Stimulated activated CD8-positive, alpha-beta memory T cell treated with anti-CD3 and anti-CD28 coated beads, Interleukin-7, amount 100 ng/mL, for 1 hour (primary cell): ENCODE measurements at places on chromosomes 16 and 17.

GRCh38 chr16:66144641-66145040 lies 221.8 kb upstream of the CDH5 start:
- DNase-seq: no peak

DNA sequence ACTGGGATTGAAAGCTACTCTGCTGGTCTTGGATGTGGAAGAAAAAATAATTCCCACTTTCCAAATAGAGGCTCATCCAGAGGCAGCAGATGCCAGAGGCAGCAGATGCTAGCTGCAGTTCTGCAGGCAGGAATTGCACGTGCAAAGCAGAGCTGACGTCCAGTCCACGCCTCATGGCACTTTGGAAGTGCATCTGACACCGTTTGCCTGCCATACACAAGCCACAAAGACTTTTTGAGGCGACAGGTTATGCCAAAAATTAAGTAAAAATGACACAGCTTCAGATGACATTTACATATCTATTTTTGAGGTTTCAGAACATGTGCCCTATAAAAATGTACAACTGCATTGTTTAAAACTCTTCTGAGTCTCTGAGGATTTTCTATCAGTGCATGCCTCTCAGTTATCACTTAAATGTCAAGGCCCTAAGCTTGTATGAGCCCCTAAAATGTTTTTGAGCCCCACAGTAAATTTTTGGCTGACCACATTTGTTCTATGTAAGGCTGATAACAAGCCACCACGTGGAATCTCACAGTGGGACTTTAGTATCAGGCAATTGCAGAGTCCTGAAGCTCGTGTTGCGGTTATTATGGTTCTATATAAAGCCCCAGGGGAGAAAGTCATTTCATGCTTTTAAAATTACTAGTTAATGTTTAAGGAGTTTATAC lies 239.2 kb downstream of the PRKCA start:
- DNase-seq: no peak

DNA sequence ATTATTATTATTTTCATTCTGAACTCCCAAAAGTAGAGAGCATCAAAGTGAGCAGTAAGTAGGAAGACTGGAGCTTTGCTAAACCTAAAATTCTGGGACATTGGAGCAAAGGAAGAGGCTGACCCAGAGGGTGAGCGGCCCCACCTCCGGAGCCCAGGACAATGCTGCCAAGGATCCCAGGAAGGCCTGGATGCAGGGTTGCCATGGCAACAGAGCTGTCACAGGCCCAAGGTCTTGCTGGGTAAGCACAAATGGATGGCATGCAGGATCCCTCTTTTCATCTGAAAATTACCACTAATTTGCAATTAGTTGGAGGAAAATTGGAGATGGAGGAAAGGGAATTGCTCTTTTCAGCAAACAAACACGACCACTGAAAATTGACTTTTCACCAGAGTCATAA lies 457.9 kb upstream of the CDH5 start:
- no peak for DNase-seq

DNA sequence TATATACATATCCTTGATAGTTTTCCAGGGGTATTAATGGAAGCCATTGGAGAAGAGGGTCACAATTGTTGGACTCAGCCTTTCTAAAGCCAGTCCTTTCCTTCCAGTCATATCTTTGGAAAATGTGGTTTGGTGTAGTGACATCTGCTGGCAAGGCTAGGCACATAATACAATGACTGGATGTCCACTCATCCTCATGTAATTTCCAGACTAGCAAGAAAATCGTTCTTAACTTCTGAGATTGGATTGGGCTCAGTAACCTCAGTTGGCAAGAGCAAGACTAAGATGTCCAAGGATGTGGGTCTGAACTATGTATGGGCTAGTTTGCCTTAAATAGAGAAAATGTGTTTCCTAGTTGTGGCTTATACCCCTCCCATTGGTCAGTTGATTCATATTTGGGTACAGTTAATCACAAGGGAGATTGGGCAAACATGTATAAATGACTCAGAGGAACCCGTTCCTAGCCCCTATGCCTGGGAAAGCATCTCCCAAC lies 8.7 kb upstream of the KAT7 start:
- no peak for DNase-seq

DNA sequence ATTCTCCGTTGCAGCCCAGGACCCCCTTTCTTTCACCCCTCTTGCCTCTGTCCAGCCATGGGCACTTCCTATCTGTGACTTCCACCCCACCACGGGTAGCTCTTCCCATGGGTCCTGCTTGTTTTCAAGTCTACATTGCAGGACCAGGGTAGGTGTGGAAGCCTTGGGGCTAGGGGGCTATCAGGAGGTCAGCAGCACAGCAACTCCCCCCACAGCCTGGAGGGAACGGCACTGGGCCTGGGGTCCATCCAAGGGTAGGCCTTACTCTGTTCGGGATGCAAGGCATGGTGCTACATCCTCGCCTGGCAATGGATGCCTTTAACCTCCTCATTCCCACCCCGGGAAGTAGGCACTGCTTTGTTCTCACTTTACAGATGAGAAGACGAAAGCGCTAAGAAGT lies 109.3 kb downstream of the IRX5 start:
- no peak for DNase-seq

DNA sequence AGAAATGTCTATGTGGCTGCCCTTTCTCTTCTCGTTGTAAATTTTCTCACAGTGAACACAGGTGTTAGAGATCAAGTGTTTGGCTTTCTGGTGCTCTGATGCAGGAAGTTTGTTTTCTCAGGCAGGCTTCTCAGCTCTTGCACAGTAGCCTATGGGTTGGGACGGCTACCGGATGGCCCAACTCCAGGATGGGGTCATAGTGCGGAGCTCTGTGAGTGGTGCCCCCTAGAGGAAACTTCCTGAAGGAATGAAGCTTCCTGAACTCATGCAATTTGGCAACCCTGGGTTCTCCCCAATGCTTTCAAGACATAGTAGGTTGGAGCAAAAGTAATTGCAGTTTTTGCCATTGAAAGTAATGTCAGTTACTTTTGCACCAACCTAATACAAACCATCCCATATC lies 407.5 kb upstream of the HSBP1 start:
- DNase-seq: no peak

GRCh38 chr16:55494994-55495421 lies 13.9 kb upstream of the LPCAT2 start:
- no peak for DNase-seq

DNA sequence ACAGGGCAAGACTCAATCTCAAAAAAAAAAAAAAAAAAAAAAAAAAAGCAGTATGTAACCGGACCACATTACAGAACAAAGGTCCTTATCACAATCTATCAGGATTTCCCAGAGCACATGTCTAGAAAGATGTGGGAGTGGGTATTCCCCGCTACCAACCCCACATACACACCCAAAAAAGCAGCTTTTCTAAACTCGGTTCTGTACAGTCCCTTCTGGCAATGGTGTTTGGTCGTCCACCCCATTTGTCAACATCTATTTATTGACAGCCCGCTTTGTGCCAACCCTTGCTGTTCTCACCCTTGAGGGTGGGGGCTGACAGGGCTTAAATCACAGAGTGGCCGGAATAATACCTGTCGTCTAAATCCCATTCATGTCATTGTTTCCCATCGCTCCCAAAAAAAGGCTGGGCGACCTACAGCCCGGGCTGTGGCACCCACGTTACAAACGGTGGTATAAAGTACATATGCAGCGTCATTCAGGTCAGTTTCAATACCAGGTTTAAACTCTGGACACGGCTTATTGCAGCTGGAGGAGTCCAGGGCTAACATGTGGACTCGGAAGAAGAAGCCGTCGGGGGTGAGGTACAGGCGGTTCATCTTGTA lies 3.6 kb downstream of the C17orf58 start:
- DNase-seq: no peak

- no peak for DNase-seq
Measured at GRCh38 chr17:64732336-64733006, 70.4 kb upstream of the SMURF2 start.

- DNase-seq: no peak
Measured at GRCh38 chr16:30065943-30066760, 592 bp downstream of the ALDOA start.

DNA sequence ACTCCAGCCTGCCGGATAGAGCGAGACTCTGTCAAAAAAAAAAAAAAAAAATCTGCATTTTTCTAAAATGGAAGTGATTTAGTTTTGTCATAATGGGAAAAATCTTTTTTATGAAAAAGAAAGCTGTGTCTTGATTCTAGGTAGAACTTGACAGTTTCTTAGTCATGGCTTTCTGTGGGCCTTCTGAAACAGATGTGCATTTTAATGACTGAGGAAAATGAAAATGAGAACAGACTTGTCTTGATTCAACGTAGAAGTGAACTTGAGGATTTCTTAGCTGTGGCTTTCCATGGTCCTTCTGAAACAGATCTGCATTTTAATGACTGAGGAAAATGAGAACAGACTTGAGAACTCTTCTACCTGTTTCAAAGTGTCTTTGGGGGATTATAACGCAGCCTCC lies 171.7 kb downstream of the VPS53 start:
- no peak for DNase-seq

- no peak for DNase-seq
Measured at GRCh38 chr16:22300427-22301071, 3.3 kb downstream of the POLR3E start.

- DNase-seq: no peak
Measured at GRCh38 chr17:57852092-57852954, 2.5 kb upstream of the MRPS23 start.

- DNase-seq: no peak
Measured at GRCh38 chr16:11401161-11402050, 56.1 kb downstream of the RMI2 start.

- no peak for DNase-seq
Measured at GRCh38 chr17:11366272-11366850, 125.3 kb downstream of the SHISA6 start.

DNA sequence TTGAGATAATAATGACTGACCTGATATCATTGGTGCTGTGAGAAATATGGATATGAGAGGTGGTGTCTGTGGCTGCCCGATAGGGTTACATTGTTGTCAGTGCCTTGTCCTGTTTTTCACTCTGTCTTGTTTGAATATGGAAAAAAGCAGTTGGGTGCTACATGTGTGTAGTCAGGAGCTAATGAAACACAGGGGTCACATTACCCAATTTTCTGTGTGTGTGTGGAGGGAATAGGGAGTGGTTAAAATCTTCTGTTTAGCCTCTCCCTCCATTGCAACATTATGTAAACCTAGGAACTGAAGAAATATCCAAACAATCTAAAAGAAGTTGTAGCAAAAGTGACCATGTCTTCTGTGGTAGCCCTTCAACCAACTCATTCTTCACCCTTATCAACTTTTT lies 527.7 kb upstream of the SOX9 start:
- DNase-seq: no peak

- no peak for DNase-seq
Measured at GRCh38 chr17:9905078-9905415, at the start of gene RCVRN. RCVRN (minus strand) TSS chr17:9905271; CDS start chr17:9905180, 91 bp downstream.

DNA sequence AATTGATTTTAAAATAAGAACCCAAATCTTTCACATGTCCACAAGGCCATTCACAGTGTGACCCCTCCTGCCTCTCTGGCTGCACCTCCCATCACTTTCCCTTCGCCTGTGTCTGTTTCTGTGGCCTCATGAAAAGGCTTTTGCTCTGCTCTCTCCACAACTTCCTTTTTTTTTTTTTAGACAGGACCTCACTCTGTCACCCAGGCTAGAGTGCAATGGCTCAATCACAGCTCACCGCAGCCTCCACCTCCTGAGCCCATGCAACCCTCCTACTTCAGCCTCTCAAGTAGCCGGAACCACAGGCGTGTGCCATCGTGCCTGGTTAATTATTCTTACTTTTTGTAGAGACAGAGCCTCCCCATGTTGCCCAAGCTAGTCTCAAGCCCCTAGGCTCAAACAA lies 197.1 kb downstream of the ABCC12 start:
- DNase-seq: no peak

DNA sequence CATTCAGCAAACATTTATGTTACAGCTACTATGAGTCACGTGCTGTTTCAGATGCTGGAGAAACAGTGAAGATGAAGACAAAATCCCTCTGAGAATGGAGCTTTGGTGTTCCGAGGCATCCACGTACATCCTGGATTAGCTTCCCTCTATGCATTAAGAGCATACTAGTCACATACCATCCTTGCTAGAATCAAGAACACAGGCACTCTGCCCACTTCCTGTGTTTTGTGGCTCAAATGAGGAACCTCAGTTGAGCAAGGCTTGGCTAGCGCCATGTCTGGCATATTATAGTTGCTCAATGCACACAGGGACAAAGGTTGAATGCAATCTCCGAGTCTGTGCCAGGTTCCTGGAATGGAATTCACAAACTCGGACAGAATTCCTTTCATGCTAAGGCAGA lies 297.5 kb downstream of the XYLT1 start:
- DNase-seq: no peak

DNA sequence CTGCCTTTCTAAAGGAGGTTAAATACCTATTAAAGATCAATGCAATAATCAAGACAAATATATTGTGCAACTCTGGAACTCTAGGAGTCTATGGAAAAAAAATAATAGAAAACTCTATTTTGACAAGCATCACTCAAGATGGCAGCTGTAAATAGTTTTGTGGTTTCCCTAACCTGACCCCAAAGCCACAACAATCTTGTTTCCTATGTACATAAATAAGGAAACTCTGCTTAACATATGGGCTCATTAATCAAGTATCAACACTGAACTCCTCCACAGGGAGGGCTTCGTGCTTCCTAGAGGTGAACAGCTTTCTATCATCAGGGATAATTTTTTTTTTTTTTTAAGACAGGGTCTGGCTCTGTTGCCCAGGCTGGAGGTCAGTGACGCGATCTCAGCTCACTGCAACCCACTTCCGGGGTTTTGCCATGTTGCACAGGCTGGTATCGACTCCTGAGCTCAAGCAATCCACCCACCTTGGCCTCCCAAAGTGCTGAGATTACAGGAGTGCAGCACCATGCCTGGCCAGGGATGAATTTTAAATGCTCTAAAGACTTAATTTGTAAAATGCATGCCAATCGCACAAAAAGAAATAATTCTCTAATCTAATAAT lies 42.5 kb downstream of the ARHGAP17 start:
- no peak for DNase-seq

DNA sequence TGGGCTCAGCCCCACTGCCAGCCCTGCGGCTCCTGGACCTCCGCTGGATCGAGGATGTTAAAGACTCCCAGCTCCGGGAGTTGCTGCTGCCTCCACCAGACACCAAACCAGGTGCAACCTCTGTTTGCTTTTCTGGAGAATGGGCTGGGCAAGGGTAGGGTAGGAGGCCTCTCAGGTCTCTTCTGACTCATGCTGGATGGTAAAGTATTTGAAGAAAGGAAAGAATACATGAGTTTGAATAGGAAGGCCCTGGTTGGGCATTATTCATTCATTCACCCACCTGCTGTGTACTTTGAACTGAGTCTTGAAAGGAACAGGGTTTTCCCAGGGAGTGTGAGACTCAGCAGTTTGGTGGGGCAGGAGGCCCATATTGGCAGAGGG lies 6.5 kb upstream of the ORAI3 start:
- no peak for DNase-seq

- DNase-seq: no peak
Measured at GRCh38 chr16:14569213-14569612, 60.8 kb downstream of the PARN start.

DNA sequence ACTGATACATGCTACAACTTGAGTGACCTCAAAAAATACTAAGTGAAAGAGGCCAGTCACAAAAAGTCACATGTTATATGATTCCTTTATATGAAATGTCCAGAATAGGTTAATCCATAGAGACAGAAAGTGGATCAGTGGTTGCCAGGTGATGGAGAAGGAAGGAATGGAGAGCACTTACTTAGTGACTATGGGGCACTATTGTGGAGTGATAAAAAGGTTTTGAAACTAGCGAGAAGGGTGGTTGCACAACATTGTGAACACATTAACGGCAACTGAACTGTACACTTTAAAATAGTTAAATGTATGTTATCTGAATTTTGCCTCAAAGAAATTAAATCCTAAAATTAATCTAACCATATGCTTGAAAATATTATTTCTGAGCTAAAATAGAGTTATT lies 25.9 kb downstream of the AMFR start:
- DNase-seq: no peak

GRCh38 chr16:29779474-29779873 lies 1.4 kb downstream of the ZG16 start:
- no peak for DNase-seq
